Activated CD4-positive, alpha-beta memory T cell treated with anti-CD3 and anti-CD28 coated beads, Interleukin-2, amount 10 ng/mL, durations not matched to agents 7 days and 5 days (primary cell): ENCODE measurements at places on chromosomes 1 and 21. TPM values are rescaled to one million over a fixed set of nuclear protein-coding genes. Genes with fewer than 3 reads are reported as not detected.

DNA sequence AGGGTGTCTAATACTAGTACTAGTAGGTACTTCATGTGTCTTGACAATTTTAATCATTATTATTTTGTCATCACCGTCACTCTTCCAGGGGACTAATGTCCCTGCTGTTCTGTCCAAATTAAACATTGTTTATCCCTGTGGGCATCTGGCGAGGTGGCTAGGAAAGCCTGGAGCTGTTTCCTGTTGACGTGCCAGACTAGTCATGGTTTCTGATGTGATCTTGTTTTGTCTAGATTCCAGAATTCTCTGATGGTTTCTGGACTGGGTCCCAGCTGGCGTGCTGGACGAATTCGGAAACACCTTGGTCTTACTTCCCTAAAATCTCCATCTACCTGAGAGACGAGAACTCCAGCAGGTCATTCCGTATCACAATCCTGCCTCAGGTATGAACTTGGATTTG is 66.1 kb upstream of the FAM3B start:
- no peak overlapping the region for H3K27ac ChIP-seq
- H3K4me3 ChIP-seq: no peak overlapping the region
- no peak for DNase-seq
- no peaks in the 10 kb centered on the region for H3K4me1 ChIP-seq

DNA sequence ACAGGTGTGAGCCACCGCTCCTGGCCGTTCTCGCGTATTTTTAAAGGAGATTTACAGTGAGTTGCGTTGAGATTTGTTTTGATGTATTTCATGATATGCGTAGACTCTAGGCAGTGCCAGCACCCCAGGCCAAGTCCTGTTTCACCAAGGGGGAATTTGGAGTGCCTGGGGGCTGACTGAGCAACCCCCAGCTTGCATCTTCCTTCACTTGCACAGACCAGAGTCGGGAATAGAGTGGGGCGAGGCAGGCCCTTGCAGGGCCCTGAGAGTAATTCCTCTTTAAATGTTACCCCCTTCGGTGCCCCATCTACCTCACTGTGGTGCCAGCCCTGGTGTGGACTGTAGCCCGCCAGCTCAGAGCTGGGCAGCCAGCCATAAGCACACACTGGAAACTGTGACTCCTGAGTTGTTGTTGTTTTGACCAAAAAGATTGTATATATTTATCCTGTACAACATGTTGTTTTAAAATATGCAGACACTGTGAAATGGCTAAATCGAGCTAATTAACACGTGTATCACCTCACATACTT is 269.5 kb downstream of the NPHP4 start:
- no peaks in the 10 kb centered on the region for H3K4me1 ChIP-seq
- no peak for DNase-seq
- no peaks in the 10 kb centered on the region for H3K36me3 ChIP-seq

GBP2 gene
- 280 TPM for total RNA-seq

DNA sequence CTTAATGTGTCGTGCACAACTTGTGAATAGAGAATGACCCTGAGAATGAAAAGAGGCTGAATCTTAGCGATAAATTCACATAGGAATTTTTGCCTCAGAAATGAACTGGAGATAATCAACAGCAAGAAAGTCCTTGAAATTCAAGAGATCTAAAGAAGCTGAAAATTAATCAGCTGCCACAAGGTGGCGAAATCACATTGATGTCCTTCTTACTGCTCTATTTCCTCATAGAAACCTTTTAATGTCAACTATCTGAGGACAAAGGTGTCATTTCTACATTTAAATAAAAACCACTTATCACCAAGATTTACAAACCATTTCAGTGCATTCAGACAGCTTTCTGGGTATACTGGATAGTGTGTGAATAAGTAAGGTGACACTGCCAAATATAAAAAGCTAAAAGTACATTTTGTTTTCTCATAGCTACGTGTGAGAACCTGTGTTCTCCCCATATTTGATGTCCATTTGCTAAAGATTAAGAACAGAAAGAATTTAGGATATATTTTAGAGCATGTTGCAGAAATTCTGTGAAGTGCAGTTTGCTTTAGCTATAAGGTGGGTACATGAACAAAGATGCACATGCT is 485.3 kb upstream of the PTBP2 start:
- H3K27me3 ChIP-seq: no peaks in the 10 kb centered on the region
- no peak overlapping the region for H3K27ac ChIP-seq
- no peaks in the 10 kb centered on the region for H3K4me1 ChIP-seq
- no peaks in the 10 kb centered on the region for H3K36me3 ChIP-seq
- no peak overlapping the region for H3K4me3 ChIP-seq

RUNX3 gene
- 177 TPM for total RNA-seq

DNA sequence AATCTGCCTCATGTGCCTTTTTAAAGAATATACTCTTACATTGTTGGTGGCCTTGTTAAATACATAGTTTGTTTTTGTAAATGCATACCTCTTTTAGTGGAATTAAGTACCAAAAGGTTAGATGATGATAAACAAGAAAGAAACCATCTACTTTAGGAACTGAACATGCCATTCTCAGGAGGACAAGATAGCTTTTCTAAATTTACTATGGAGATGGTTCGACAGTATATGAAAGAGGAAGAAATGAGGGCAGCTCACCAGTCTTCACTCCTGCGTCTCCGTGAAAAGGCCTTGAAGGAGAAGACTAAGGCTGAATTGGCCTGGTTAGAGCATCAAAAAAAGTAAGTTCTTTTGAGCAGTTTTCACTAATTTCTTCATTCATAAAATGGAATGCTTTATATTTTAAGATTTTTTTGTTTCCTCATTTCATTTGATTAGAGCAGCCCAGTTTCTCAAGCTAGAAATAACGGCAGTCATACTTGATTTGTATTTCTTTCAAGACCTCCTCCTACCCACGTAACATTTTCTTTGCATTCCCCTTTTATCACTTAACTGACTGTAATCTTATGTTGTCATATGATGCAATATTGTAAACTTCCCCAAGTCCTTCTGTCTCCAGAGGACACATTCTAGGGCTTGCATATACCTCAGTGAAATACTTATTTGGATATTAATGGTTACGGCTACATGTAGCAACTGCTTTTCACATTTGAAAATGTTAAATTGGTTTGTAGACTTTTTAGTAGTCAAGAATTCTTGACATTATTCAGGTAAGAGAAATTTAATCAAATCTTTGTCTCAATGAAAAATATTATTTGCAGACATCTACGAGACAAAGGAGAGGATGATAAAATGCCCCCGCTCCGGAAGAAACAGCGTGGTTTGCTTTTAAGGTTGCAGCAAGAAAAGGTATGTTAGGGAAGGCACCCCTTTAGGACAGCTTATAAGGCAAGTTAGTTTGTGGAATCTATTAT is 99.3 kb downstream of the CEP350 start:
- no peak overlapping the region for H3K27ac ChIP-seq
- DNase-seq: no peak
- no peaks in the 10 kb centered on the region for H3K27me3 ChIP-seq
- H3K4me3 ChIP-seq: no peak overlapping the region
- peaks cover 7% of the 10 kb centered on the region for H3K4me1 ChIP-seq

DNA sequence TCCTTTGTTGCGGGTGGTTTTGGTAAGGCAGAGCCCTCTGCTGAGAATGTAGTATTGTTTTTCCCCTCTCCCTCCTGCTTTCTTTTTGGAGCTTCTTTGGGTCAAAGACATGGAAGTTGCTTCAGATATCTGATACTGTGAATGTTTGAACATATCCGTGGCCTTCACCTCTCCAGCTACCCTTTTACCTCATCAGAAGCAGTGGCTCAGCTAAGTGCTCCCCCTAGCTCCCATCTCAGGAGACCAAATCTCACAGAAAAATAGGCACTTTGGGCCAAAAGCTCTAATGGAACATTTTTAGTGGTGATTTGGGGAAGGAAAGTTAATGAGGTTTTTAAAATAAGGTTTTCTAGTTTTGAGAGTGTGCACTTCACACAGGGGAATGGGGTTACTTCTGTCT is 6.3 kb downstream of the TMEM200B start:
- H3K27ac ChIP-seq: no peak overlapping the region
- H3K36me3 ChIP-seq: peaks cover 22% of the 10 kb centered on the region
- H3K27me3 ChIP-seq: peaks cover 13% of the 10 kb centered on the region
- DNase-seq: no peak
- peaks cover 2% of the 10 kb centered on the region for H3K4me1 ChIP-seq

EDN2 gene
- not detected for total RNA-seq

- H3K4me1 ChIP-seq: peaks cover 3% of the 10 kb centered on the region
- peaks cover 18% of the 10 kb centered on the region for H3K27me3 ChIP-seq
- H3K36me3 ChIP-seq: peaks cover 7% of the 10 kb centered on the region
- DNase-seq: no peak
- H3K4me3 ChIP-seq: no peak overlapping the region
- no peak overlapping the region for H3K27ac ChIP-seq
Measured at GRCh38 chr1:93408203-93408602, 39.7 kb upstream of the FNBP1L start.

DNA sequence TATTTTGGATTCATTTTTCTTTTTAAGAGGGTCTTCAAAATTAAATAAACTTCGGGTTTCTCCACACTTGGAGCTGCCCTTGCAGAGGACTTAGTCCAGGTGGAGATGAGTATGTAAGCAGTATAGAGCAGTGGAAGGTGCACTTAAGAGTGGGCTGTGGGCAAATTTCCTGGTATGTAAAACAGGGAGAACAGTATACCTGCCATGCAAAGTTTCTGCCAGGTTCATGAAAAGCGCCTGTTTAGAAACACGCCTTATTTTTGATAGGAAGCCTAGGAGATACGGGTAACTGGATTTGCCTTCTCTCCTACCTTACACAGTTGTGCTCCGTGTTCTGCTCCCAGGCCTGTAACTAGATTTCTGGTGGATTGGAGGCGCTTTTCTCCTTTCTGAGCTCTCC is 1.2 kb downstream of the KDM4A start:
- DNase-seq: no peak
- H3K4me3 ChIP-seq: peak overlapping the region; percentile 99
- H3K27ac ChIP-seq: no peak overlapping the region

DNA sequence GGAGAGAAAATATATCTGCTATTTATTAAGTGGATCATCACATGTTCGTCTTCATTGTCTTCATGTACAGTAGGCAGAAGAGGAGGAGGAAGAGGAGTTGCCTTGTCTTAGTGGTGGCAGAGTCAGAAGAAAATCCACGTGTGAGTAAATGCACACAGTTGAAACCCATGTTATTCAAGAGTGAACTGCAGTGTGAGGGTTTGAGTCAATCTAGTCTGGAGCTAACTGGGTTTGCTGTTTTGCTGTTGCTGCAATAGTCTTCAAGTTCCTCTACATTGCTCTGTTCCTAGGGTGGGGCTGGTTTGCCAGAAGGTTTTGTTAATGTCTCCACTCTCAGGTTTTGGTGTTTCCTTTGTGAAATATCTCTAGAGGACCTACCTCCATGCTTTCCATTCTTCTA is 3.1 kb upstream of the CD1A start:
- H3K27me3 ChIP-seq: peaks cover 35% of the 10 kb centered on the region
- no peak overlapping the region for H3K27ac ChIP-seq
- peaks cover 19% of the 10 kb centered on the region for H3K4me1 ChIP-seq
- DNase-seq: no peak

PTTG1IP gene
- total RNA-seq: 80.3 TPM

DNA sequence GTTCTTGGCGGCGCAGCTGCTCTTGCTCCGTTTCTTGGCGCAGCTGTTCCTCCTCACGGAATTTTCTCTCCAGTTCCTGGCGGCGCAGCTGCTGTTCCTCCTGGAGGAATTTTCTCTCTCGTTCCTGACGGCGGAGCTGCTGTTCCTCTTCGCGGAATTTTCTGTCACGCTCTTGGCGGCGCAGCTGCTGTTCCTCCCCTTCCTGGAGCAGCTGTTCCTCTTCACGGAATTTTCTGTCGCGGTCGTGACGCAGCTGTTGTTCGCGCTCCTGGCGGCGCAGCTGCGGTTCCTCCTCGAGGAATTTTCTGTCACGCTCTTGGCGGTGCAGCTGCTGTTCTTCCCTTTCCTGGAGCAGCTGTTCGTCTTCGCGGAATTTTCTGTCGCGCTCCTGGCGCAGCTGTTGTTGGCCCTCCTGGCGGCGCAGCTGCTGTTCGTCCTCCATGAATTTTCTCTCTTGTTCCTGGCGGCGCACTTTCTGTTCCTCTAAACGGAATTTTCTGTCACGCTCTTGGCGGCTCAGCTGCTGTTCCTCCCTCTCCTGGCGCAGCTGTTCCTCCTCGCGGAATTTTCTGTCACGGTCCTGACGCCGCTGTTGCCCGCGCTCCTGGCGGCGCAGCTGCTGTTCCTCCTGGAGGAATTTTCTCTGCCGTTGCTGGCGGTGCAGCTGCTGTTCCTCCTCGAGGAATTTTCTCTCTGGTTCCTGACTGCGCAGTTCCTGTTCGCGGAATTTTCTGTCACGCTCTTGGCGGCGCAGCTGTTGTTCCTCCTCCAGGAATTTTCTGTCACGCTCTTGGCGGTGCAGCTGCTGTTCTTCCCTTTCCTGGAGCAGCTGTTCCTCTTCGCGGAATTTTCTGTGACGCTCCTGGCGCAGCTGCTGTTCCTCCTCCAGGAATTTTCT is 7.0 kb downstream of the TCHH start:
- H3K27me3 ChIP-seq: peaks cover 24% of the 10 kb centered on the region
- no peaks in the 10 kb centered on the region for H3K36me3 ChIP-seq
- peaks cover 7% of the 10 kb centered on the region for H3K4me1 ChIP-seq
- H3K4me3 ChIP-seq: peak overlapping the region; percentile 33
- H3K27ac ChIP-seq: peak overlapping the region; percentile 48

CDC14A gene
- 41.8 TPM for total RNA-seq

DNA sequence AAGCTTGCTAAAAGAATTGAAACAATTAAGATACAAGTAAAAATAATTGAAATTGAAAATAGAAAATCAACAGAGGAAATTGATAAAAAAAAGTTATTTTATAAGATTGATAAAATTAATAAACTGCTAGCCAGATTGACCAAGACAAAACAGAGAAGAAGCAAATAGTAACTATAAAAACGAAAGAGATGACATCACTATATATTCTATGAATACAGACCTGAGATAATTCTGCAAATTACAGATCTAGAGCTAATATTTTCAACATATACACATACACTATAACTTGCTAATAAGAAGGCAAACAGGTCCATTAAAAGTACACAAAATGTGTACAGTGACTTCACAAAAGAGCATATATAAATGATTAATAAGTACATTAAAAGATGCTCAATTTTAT is 90.1 kb upstream of the RNPC3 start:
- no peak overlapping the region for H3K4me3 ChIP-seq
- no peak overlapping the region for H3K27ac ChIP-seq
- no peak for DNase-seq
- no peaks in the 10 kb centered on the region for H3K36me3 ChIP-seq
- no peaks in the 10 kb centered on the region for H3K4me1 ChIP-seq

MPZ gene
- total RNA-seq: 8.1 TPM
